ENCODE measurements at places on chromosomes 12 and 14.
A peak's percentile ranks its signal among the peaks of the same experiment; 100 is the strongest.

DNA sequence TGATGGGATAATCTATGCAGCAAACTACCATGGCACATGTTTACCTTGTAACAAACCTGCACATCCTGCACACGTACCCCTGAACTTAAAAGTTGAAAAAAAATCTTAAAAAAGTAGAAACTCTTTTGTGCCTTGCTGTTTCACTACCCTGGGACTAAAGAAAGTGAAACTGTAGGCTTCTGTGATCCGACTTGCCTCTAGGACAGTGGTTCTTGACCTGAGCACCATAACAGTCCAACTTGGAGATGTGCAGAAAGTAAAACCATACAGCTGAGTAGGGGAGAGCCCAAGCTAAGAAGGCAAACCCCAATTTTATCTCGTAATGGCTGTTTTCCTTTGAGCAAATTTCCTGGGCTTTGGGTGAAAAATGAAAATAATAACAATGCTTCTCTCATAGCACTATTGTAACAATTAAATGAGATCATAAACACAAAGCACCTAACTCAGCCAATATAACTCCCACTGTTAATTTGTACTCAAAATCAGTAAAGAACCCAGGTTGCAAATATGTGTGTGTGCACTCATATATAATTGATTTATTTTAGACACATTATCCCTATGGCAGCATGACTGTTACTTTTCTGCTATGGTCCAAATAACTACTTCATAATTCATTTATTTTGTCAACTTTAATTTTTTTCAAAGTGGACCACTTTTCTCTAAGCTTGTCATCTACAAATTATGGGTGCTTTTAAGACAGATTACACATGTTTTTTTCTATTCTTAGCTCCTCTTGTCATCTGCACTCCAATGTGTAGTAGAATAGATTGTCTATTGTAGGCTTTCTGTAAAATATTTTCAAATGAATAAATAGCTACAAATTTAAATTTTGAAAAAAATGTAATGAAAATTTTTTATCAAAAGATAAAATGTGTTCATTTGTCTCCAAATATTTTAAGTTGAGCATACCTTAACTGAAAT, 334.9 kb downstream of the BTG1 start:
- no peak for DNase-seq

GRCh38 chr12:108856428-108857157, 790 bp downstream of the SSH1 start:
- DNase-seq = peak; percentile 34

GRCh38 chr14:105904379-105904778, 378.0 kb downstream of the TMEM121 start:
- DNase-seq = no peak

DNA sequence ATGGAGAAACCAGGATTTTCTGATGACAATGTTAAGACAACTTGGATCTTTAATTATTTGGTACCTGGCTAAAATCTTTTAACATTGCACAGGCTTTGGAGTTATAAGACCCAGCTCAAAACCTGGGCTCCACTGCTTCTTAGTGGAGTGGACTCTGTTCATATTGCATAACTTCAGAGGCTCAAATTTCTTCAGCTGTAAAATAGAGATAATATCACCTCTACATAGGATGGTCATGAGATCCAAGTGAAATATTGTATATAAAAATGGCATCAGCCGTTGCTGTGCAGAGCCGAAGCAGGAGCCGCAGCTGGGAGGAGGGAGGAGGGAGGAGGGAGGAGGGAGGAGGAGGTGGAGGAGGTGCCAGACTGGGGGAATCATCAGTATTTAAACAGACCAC, 10.5 kb downstream of the NPC2 start:
- DNase-seq = no peak

- no peak for DNase-seq
Measured at GRCh38 chr12:122732170-122732569, 1.5 kb upstream of the HCAR1 start.

DNA sequence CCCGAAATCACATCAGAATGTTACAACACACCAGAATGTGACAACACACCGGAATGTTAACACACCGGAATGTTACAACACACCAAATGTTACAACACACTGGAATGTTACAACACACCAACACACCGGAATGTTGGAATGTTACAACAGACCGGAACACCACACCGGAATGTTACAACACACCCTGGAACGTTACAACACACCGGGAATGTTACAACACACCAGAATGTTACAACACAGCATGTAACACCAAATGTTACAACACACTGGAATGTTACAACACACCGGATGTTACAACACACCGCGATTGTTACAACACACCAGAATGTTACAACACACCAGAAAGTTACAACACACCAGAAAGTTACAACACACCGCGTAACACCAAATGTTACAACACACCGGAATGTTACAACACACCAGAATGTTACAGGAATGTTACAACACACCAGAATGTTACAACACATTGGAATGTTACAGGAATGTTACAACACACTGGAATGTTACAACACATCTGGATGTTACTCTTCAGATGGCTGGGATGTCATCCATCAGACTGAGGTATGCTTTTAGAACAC, 21.1 kb downstream of the CHFR start:
- no peak for DNase-seq

DNA sequence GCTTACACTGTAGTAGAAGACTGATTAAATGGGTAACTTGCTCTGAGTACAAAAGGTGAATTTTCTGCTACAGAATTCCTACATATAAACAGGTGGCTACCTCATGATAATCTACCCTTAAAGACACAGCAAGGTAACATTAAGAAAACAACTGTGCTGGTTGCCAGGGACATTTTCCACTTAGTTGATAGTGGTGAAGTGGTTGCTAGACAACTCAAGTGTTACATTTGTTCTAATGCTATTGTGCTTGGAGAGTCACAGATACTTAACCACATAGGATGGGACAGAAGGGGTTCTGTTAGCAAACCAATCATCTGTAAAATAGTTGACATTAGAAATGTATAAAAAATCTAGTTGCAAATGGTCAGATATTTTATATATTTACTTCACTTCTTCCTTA, 870.3 kb upstream of the SEL1L start:
- no peak for DNase-seq
